ENCODE measurements at places on chromosomes 11 and 22.

GRCh38 chr11:73243093-73243485 lies 25.0 kb downstream of the P2RY2 start:
- no peak for DNase-seq

GRCh38 chr11:113615098-113615497 lies 91.0 kb downstream of the TMPRSS5 start:
- no peak for DNase-seq

DNA sequence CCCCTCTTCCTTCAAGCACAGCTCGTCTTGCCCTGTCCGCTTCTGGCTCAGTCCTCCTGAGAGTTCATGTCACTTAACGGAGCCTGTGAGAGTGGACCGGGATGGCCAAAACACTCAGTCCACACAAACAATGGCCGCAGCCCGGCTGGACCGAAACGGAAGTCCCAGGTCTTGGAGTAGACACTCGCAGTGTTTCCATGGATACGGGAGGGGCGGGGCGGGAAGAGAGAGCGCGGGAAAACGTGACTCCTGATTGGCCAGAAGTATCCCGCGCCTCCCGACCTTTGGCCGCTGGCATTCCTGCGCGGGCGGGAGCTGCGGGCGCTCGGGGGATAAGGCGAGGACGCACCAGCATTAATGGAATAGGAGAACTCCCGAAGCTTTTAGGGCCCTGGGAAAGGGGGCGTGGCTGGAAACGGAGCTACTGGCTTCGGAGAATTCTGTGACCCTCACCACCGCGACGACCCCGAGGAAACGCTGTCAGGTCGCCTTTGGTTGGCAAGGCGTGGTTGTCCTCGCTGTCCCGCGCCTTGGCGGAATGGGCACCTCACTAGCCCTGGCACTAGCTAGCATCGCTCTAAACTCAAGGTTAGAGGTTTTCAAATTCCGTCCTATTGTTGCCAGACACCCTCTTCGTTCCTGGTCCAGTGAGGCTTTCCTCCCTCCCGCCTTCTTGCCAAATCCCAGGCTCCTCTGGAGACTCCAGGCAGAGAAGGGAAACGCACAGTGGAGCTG lies at the start of the genes NLRP14 and ZNF214:
Gene NLRP14 (plus strand): TSS at position 297 of the 735 bp plus-strand sequence. CDS start 18,108 bp downstream, outside the sequence.
Gene ZNF214 (minus strand): TSS at position 164 of the 735 bp plus-strand sequence. CDS start 17,511 bp downstream, outside the sequence.
- peak; percentile 91 for DNase-seq

DNA sequence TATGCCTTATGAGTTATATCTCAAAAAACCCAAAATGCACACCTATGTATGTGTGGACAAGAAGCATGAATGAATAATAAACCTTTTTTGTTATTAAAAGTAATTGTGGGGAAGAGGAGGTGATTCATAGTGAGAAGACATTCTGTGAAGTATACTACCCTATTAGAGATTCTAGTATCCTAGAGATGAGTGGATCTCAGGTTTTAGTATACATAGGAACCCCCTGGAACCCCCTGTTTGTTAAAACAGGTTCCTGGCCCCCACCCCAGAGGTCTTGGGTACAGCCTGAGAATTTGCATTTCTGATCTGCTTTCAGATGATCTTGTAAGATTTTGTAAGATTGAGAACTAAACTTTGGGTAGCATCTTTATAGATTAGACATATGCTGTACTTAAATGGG lies 17.5 kb downstream of the NUCB2 start:
- no peak for DNase-seq

- no peak for DNase-seq
These were observed 15.5 kb downstream of the PRMT3 start for GRCh38 chr11:20403059-20403458.

GRCh38 chr11:96141626-96142025 lies 201.4 kb downstream of the MAML2 start:
- DNase-seq, result no peak

- DNase-seq, result peak; percentile 59
These were observed 37.7 kb downstream of the NTM start for GRCh38 chr11:131408025-131408640.

DNA sequence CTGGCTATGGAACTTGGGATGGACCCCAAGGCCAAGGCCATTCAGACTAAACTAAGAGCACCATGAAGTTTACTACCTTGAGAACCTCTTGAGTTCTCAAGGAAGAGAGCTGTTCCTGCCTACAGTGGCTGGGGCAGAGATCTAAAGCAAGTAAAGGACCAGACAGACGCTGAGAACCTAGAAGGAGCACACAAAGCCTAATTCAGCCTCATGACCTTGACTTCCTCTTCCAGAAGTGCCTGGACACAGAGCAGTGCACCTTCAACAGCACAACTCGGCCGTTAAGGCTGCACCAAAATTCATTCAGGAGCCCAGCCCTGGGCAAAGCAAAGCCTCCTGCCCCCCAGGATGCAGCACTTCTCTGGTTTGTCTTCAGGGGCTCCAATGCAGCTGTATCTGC lies 82.9 kb upstream of the AKIP1 start:
- DNase-seq, result no peak

GRCh38 chr11:124278261-124278660 lies 22.1 kb downstream of the OR8G5 start:
- no peak for DNase-seq

DNA sequence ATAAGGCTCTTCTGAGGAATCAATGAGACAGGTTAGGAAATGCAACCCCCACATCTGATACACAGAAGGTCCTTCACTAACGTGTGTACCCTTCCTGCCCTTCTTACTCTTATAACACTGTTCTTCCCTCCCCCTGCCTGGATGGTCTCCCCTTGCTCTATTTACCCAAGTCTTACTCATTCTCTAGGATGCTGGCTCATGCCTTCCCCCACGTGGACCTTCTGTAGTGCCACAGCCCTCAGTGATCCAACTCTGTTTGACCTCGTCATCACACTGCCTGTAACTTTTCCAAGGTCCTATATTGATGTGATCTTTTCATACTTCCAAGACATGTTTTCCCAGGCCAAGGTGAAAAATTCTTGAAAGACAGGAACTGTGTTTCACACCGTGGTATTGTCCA lies 79.8 kb downstream of the C11orf58 start:
- DNase-seq, result no peak

DNA sequence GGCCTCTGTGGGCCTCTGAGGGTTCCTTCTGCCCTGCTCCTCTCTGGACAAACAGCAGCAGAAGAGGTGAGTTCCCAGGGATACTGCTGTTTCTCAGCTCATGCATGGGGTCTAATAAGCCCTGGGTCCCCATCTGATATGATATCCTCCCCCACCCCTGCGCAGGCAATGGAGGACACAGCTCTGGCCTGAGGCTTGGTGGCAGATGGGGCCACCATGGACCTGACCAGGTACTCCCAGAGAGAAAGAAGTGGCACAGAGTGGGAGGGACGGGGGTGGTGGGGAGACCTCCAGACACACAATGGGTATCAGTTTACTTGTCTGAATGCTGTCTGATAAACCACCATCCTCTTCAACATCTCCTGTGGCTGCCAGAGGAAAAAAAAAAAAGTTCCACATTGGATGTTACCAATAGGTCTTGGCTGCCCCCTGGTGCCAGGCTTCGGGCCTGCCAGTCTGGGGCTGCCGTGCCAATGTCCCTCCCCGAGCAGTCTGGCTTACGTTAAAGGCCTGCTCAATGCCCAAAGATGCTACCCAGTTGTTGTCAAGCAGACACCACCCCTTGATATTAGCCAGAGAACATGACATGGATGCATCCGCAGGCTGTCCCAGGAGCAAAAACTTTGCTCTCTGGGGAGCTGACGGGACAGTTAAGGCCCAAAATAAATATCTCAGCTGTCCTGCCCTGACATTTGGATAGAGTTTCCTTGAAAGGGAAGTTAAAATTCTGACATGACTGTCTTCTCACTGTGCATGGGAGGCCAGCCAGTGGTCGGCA lies 27.9 kb upstream of the ABCC8 start:
- DNase-seq, result peak; percentile 86

- no peak for DNase-seq
These were observed 37.5 kb upstream of the RAB1B start for GRCh38 chr11:66230978-66231377.

DNA sequence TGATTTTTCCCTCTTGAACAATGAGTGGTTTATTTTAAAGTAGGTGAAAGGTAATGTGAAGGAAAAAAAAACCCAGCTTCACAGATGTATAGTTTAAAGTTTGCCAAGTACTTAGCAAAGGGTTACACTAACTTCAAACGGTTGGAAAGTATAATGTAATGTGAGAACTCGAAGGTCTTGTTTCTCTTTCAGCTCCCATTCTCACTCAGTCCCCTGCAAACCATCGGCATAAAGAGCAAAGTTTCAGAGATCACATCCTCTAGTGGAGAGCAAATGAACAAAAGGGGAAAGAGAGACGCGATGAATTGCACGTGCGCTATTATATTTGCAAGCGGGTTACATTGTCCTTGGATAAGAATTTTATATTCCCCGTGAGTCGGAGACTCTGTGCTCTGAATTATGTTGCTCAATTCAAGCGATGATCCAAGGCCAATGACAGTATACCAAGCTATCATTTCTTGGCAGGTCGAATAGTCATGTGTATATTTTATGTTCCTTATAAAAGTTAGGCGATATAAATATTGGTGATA lies 37.6 kb upstream of the BIRC3 start:
- no peak for DNase-seq

DNA sequence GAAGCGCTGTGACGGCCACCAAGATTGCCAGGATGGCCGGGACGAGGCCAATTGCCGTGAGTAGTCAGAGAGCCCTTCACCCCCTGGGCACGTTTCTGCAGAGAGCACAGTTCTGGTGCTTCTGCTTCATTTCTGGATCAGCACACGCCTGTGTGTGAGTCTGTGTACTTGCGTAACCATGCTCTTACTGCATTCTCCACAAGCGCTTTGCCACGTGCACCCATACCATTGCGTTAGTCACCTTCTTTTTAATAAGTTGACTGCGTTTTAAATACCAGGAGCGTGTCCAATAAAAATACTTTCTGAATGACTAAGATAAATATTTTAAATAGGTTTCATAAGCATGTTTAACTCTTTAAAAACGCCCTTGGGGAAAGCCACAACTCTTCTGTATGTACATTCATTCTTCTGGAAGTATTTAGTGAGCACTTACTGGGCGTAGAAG lies 143.0 kb upstream of the SORL1-AS1 start:
- DNase-seq, result no peak

GRCh38 chr22:43147821-43148220 lies 3.5 kb upstream of the TSPO start:
- DNase-seq, result no peak

- DNase-seq, result no peak
These were observed 23.9 kb upstream of the LYVE1 start for GRCh38 chr11:10592331-10592730.

DNA sequence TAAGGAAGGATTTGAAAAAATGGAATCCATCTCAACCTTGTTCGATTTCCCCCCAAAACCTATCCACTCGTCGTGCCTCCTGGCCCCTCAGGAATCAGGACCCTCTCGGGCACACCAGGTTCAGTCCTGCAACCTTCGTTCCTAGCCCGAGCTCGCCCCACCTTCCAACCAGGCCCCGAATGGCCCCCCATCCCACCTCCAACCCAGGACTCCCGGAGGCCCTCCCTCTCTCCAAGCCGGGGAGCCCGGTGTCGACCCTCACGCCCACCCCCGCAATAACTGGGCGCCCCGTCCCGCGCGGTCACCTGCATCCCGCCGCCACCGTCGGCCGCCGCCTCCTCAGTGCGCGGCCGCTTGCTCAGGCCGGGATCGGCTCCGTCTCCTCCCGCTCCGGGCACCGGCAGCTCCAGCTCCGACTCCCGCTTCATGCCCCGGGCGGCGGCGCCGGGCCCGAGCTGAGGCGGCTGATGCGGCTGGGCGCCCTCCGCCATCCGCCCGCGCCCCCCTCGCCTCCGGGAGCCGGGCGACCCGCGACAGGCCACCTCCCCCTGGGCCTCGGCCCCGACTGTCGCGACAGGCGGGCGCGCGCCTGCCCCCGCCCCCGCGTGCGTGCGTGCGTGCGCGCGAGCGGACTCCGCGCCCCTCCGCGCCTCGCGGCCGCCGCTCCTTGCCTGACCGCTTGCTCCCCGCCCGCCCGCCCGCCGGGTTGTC lies 534 bp downstream of the RBFOX2 start:
- no peak for DNase-seq

GRCh38 chr11:25377466-25377865 lies 880.6 kb downstream of the LUZP2 start:
- DNase-seq, result no peak

- no peak for DNase-seq
These were observed 49.0 kb upstream of the SERPIND1 start for GRCh38 chr22:20724676-20725454.

GRCh38 chr22:24156141-24156912 lies 25.0 kb upstream of the SUSD2 start:
- DNase-seq, result peak; percentile 55

DNA sequence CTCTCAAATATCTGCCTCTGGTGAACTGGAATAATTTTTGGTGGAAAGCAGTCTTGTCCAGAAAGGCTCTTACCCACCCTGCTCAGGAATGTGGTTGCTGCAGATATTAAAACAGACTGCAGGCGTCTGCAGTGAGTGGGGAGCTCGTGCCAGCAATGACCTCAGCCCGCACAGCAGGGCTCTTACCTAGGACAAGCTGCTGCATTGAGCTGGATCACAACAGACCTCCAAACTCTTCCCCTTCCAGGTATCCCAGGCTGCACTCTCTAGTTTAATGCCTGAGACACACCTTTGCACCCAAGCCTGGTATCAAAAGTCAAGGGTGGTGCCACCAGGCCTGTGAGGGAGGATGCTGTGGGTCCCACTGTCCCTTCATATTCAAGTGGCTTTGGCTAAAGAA lies 69.7 kb upstream of the CDON start:
- DNase-seq, result no peak

DNA sequence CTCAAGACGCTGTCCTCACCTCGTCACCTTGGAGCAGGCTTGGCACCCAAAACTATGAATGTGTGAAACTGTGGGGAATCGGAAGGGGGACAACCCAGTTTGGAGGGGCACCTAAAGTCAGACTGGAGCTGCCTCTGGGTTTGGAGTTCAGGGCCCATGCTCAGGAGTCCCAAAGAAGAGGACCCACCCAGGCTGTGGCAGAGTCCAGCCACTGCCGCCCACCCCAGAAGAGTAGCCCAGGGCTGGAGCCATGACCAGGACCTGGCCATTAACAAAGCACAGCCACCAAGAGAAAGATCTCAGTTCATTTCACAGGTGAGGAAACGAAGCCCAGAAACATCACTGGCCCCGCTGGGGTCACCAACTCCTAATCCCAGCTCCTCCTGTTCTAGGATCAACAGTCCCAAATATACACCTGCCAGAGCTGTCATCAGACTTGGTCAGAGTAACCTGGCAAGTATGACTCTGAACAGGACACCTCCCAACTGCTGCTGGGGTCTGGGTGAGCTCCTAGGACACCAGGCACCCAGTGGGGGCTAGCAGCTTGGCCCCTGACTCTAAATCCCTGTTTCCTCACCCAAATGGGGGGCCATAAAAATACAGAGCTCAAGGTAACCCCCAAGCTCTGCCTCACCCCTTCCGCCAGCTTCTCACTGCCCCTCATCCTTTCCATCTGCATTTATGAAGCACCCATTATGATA lies 2.7 kb downstream of the RAB3IL1 start:
- DNase-seq, result no peak

- no peak for DNase-seq
These were observed 706 bp downstream of the DCPS start for GRCh38 chr11:126304457-126305075.

Measured in nephron progenitor cell (in vitro differentiated cells).